ENCODE measurements at places on chromosomes 2 and 18.
A peak's percentile ranks its signal among the peaks of the same experiment; 100 is the strongest.

DNA sequence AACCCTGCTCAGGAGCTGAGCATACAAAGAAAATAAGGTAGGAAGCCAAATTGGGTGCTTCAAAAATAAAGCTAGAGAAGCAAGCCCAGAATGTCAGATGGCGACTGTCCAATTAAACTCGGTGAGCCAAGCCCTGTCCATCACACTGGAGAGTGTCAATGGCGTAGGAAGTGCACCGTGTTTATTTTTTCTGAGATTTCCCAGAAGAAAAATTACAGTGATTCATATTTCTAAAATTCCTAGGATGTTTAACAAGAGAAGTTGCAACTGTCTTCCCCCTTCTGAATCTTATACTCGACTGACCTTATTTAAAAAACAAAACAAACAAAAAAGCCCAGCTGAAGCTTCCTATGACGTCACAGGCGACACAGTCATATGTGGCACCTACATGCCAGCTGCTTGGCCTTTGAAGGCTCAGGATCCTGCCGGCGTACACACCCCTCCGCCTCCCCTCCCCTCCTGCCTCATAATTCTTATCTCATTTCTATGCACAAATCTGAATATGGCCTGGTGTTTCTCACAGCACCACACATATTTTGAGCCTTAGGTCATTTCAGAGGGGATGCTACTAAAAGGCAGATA lies 60.8 kb downstream of the MBP start:
- DNase-seq, result peak; percentile 71

- no peak for DNase-seq
These were observed 22.0 kb downstream of the EPC2 start for GRCh38 chr2:148666555-148666954.

DNA sequence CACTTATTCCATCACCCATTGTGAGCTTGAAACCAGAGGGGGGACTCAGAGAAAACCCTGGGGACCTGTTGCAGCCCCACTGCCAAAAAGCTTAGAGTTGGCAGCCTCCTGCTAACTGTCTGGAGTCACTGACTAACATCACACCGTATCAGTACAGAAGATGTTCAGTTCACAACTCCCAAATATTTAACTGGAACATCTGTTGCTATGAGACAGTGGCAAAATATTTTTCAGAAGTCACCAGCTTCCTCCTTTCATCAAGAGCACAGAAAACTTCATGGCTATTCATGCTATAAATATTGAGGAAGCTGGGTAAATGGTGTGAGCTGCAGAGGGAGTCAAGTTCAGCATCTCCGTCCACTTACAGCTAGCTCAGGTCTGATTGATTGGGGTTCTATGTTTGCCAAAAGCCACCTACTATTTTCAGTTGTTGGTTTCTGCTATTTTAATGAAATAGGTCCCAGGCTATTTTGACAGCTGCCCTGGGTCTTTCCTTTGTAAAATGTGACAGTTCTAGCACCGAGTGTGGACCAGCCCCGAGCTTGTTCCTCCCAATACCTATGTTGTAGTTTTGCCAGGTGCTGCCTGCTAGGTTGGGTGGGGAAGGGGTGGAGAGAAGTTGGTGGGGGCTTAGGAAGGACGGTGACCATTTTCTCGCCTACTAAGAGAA lies 9.8 kb downstream of the TUBB6 start:
- DNase-seq, result no peak

- no peak for DNase-seq
These were observed 79.3 kb upstream of the IGFBP5 start for GRCh38 chr2:216774620-216775019.

- no peak for DNase-seq
These were observed 56.8 kb downstream of the RNF144A start for GRCh38 chr2:6973895-6974545.

Data from NCI-H1092 treated with DMSO at 0.1 percent for 48 hours (cell line).